ENCODE measurements at places on chromosomes 2 and 18. TPM values are rescaled to one million over a fixed set of nuclear protein-coding genes. Genes with fewer than 3 reads are reported as not detected.

Gene CD302
- total RNA-seq: 5.2 TPM

Gene NTSR2
- not detected for total RNA-seq

Gene LRP2
- total RNA-seq: 0.23 TPM

Gene SELENOI
- 28.2 TPM for total RNA-seq

Gene ABCG5
- not detected for total RNA-seq

Gene KIF5C
- total RNA-seq: 50.6 TPM

Gene RBM44
- total RNA-seq: 0.44 TPM

Gene FSIP2
- 9.0 TPM for total RNA-seq

Gene LONRF2
- total RNA-seq: not detected

Gene AP1S3
- total RNA-seq: 0.80 TPM

Gene IL36B
- total RNA-seq: not detected

Gene PLGLB2
- 1.5 TPM for total RNA-seq

Gene BMP10
- not detected for total RNA-seq

Gene NEURL3
- total RNA-seq: not detected

Gene UGT1A3
- total RNA-seq: not detected

Gene CCDC150
- 12.4 TPM for total RNA-seq

Gene HOXD13
- total RNA-seq: not detected

Gene MOGAT1
- 0.26 TPM for total RNA-seq

Gene SLC25A12
- total RNA-seq: 9.7 TPM

Gene PRKCE
- 24.2 TPM for total RNA-seq

Gene STARD6
- 0.54 TPM for total RNA-seq

Gene DPYSL5
- total RNA-seq: 0.23 TPM

Gene NLRC4
- total RNA-seq: not detected

Gene PLA2R1
- 1.1 TPM for total RNA-seq

Gene ASAP2
- total RNA-seq: 31.8 TPM

Gene REEP1
- 0.62 TPM for total RNA-seq

Gene ADAM17
- 39.7 TPM for total RNA-seq

Gene EPB41L5
- 78.0 TPM for total RNA-seq

Gene CCBE1
- total RNA-seq: 1.2 TPM

Gene ST8SIA5
- 0.49 TPM for total RNA-seq

Gene FAM161A
- 6.9 TPM for total RNA-seq

Gene DCDC2C
- not detected for total RNA-seq

Gene C1GALT1C1L
- total RNA-seq: 0.31 TPM

Gene FBXO41
- 2.1 TPM for total RNA-seq

Gene KCNJ3
- total RNA-seq: not detected

Gene PARD6G
- total RNA-seq: 10.4 TPM

Gene TUBA3E
- not detected for total RNA-seq

Gene ASB18
- total RNA-seq: not detected

Gene CHRNG
- total RNA-seq: not detected

Gene LTBP1
- total RNA-seq: 327 TPM

Gene GPR39
- total RNA-seq: 0.62 TPM

Gene LINC00305
- total RNA-seq: 16.4 TPM

Gene TMEM131
- total RNA-seq: 31.7 TPM

Gene ERFE
- 0.41 TPM for total RNA-seq

Gene MYO7B
- total RNA-seq: 0.90 TPM

Gene LOXHD1
- 0.23 TPM for total RNA-seq

Gene ZNG1B
- total RNA-seq: 29.3 TPM

Gene GAREM2
- 4.6 TPM for total RNA-seq

Gene PXDN
- total RNA-seq: 521 TPM

Gene ZSWIM2
- total RNA-seq: not detected

Gene COBLL1
- 46.6 TPM for total RNA-seq

Gene FAM237A
- total RNA-seq: not detected

Gene RALB
- total RNA-seq: 367 TPM

Gene CCDC74B
- 20.4 TPM for total RNA-seq

Gene DNAJC5G
- not detected for total RNA-seq
